NAMALWA (cell line): ENCODE measurements at places on chromosomes 16 and 17.

- DNase-seq = no peak
Measured at GRCh38 chr16:29314292-29314934, 92.1 kb downstream of the NPIPB11 start.

DNA sequence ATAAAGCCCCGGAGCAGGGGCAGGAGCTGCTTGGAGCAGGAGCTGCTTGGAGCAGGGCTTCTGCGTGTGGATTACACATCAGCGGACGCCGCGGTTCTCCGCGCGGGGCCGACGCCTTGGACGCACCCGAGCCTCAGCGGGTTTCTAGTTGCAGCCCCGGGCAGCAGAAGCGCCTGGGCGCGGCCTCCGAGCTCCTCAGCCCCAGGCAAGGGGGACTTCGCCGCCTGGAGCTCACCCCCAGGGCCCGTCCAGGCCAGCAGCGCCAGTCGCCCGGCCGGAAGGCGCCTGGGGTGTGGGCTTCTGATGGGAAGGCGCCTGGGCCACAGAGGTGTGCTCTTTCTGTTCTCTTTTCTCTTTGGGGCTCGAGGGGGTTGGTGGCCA lies 6.3 kb downstream of the FOXF1 start:
- no peak for DNase-seq

GRCh38 chr17:79011451-79012147 lies 2.0 kb upstream of the CANT1 start:
- no peak for DNase-seq

GRCh38 chr17:57477522-57478362 lies 221.4 kb downstream of the MSI2 start:
- no peak for DNase-seq

DNA sequence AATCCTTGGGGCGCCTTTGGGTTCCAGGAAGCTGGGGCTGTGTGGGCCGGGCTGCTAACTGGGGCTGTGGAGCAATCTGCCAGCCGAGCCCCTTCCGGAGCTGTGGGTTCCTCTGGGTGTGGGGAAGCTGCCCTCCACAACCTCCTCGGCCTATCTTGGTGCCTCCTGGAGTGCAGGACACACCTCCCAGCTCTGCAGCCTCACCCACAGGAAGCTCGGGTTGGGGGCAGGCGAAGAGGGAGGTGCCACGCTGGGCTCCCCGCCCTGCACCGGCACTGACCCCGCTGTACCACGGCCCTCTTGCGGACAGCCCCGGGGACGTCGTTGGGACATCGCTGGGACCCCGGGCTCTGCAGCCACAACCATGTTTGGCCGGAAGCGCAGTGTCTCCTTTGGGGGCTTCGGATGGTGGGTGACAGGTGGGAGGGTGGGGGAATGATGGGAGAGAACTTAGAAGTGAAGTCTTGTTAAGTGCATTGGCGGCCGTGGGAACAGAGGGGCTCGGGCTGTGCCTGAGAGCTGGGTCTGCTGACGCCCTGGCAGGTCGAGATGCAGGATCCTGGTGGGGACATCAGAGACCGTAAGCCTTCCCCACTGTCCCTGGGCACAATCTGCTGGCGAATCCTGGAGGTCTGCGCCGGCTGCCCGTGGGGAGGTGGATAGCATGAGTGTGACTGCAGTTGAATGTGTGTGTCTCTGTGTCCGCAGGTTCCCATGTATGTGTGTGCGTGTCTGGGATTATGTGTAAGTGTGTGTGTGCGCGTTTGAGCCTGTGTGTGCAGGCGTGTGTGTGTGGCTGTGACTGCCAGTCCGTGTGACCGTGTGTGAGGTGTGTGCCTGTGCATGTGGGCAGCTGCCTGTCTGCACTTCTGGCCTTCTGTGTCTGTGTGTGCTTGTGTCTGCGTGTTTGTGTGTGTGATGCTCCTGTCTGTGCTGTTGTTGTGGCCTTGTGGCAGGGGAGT lies at the start of gene RAP1GAP2:
Gene RAP1GAP2, plus strand, starts transcription at position 275 of the 962 bp plus-strand sequence. Its CDS starts 90 bp downstream, at position 365.
- no peak for DNase-seq

DNA sequence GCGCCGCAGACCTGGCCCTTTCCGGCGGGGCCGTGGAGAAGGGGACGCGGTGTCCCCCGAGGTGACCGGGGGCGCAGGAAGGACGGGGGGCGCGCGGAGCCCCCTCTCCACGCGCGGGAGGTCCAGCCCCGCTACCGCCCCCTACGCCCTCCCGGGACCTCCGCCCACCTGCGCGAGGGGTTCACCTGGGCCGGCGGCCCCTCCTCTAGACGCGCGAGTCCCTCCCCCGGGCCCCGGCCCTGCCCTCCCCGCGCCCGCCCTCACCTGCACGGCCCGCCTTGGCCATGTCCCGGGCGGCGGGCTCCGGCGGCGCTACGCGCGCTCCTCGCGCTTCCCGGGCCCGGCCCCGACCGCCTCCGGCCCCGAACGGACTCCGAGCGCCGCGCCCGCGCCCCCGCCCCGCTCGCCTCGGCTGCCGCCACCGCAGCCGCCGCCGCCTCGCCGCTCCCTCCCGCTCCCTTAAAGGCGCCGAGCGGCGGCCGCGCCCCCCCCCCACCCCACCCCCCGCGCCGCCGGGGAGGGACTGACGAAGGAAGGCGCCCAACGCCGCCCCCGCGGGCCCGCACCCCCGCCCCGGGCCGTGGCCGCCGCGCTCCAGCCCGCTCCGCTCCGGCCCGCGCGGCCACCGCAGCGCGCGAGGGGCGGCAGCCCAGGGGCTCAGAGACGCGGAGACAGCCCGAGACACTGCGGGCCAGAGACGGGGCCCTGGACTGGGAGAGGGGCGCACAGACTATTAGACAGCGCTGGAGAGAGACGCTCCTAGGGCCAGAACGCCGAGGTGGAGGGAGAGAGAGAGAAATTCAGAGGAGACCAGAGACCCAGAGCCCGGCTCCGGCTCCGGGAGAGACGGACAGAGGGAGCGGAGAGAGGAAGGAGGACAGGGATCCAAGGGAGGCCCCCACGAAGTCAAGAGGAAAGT lies at the start of gene PITPNM3:
Gene PITPNM3, minus strand, starts transcription at position 435 of the 919 bp plus-strand sequence. Its CDS starts 149 bp downstream, at position 286.
- DNase-seq = no peak

GRCh38 chr17:56260376-56261002 lies 107.2 kb downstream of the ANKFN1 start:
- no peak for DNase-seq

DNA sequence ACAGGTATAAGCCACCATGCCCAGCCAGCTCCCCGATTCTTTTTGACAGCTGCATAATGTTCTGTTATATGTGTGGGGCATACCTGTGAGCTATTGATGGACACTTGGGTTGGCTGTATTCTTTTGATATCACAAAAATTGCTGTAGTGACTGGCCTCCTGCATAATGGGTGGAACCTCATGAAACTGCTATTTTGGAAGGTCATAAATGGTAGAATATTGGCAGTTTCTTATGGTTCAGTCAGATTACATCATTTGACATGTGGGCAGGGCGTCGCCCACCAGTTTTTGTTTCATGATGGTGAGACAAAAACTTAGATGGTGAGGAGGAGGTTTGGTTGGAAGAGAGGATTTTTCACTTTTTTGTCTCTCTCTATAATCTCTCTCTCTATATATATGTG lies 26.7 kb upstream of the POLR3E start:
- no peak for DNase-seq
